Stimulated activated CD8-positive, alpha-beta memory T cell treated with anti-CD3 and anti-CD28 coated beads, Interleukin-15, amount 100 ng/mL, for 4 hours (primary cell): ENCODE measurements at places on chromosomes 2 and 18.

DNA sequence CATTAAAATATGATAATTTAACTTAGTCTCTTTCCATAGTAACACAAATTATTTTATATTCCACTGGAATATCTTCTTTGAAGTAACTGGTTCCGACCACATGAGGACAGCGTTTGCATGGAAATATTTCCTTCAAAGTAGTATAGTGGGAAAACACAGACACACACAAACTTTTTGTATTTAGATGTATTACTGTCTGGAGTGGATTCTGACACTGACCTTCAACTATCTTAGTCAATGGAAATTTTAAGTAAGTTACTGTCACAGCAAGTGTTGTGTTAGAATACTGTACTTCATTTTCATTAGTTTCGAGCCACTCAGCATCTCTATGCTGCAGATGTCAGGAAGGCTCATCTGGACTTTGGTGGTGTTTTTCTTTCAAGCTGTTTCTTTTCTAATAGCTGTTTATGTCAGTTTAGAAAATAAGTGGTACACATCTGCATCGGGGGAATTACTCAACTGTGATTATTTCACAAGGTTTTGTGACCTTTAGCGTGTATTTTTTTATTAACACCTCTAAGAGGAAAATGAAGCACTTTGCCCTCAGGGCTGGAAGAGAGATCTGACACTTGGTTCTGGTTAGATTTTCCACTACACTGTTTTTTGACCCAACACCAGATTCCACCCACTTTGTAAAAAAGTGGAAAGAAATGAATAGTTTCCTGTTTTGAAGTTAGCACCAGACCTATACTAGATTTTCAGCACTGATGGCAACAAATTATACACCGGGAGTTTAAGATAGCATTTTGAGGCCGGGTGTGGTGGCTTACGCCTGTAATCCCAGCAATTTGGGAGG is 18.9 kb upstream of the THOC1 start:
- DNase-seq = no peak

- no peak for DNase-seq
These were observed 28.8 kb upstream of the EVA1A start for GRCh38 chr2:75589391-75590105.

- no peak for DNase-seq
These were observed 76.3 kb downstream of the SOWAHC start for GRCh38 chr2:109690457-109690821.

- no peak for DNase-seq
These were observed 175.5 kb downstream of the ZNF407 start for GRCh38 chr18:74773171-74773624.

DNA sequence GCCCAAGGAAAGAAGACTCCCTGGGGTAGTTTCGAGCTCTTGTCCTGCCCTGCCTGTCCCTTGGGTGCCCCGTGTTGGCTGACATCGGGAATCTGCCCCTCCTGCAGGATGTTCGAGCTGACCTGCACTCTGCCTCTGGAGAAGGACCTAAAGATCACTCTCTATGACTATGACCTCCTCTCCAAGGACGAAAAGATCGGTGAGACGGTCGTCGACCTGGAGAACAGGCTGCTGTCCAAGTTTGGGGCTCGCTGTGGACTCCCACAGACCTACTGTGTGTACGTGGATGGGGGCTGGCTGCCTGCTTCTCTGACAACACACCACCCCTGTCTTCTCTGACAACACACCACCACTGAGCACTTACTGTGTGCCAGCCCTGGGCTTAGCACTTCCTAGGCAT is 210.8 kb downstream of the DYSF start:
- no peak for DNase-seq

GRCh38 chr2:112902816-112903215 is 8.1 kb upstream of the IL37 start:
- DNase-seq = no peak

DNA sequence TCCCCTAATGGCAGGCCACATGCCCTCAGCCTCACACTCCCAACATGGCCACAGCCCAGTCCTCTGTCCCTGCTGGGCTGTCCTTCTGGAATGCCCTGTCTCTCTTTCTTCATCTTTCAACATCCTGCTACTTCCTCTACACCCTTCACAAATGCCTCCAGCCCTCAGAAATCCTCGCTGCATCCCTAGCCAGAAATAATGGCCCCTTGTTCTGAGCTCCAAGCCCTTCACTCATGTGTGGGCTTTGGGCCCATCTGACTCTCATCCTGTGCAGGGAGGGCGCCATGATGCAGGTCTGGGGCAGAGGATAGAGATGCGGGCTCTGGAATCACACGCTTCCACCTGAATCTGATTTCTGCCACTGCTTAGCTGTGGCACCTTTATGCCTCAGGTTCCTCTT is 181.9 kb downstream of the TNS1 start:
- no peak for DNase-seq

GRCh38 chr2:148622366-148622765 is 22.2 kb upstream of the EPC2 start:
- DNase-seq = no peak

- DNase-seq = no peak
These were observed 83.5 kb upstream of the DTNA start for GRCh38 chr18:34626404-34627136.

DNA sequence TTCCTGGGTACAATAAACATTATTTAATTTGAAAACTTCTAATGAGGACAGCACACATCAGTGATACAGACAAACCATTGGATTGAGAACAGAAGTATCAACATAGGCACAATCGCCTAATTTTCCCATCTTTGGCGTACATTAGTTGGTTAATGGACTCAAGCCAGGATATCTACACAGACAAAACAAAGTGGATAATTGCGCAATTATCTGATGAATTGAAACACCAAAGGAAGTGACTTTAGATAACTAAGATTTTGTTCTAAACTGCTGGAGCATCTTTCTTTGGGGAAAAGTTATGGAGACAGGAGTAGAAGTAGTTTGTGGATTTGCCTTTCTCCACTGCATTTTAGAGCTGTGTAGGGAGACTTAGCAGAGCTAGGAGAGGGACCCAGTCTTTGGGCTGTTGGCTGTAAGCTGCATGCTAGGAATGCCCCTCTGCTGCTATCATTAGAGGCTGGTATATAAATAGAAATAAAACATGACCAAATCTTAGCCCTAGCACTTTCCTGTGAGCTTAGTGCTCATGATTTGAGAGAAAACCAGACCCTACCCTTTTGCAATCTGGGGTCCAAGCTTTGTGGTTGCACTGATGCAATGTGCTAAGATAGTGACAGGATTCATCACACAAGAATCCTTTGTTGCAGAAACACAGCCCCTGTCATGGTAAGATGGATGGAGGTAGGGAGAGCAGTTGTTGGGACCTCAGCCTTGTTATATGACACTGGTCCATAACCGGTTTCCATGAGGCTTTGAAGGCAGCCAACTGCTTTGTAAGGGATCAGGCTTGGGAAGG is 264.5 kb upstream of the PIK3C3 start:
- DNase-seq = no peak

GRCh38 chr2:65438137-65438899 is 5.9 kb upstream of the SPRED2 start:
- DNase-seq = no peak

DNA sequence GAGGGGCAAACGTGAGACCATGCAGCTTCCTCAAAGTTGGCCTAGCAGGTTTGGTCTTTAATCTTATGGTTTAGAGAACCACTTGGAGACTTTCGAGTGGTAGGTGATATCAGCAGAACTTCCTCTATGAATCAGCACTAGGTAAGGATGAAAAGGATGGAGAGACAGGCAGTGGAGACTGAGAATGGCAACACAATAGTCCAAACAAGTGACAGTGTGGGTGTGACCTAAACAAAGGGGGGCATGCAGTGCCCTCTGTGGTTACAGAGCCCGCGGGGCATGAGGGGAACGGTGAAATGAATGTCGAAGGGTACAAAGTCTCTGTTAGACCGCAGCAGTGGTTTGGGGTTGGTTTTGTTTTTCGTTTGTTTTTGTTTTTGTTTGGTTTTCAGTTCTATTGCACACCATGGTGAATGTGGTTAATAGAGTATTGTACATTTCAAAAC is 143.9 kb downstream of the L3MBTL4 start:
- DNase-seq = no peak

- DNase-seq = no peak
These were observed 170.7 kb upstream of the CRIM1 start for GRCh38 chr2:36184848-36185247.

DNA sequence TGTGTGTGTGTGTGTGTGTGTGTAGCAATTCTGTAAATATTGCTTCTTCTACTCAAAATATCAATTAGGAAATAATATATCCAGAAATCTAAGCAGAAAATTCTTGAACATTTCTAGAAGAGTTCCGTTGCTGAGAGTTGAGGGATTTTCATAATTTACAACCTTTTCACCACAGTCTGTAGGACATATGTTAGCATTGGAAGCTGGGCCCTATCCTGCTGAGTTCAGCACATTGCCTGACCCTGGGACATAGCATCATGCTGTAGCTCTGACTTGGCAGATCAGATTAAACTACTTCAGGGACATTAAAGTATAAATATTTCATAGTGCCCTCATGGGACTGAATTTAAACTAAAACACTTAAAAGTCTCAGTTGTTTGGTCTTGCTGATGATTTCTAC is 129.2 kb upstream of the KCNH7 start:
- DNase-seq = no peak

DNA sequence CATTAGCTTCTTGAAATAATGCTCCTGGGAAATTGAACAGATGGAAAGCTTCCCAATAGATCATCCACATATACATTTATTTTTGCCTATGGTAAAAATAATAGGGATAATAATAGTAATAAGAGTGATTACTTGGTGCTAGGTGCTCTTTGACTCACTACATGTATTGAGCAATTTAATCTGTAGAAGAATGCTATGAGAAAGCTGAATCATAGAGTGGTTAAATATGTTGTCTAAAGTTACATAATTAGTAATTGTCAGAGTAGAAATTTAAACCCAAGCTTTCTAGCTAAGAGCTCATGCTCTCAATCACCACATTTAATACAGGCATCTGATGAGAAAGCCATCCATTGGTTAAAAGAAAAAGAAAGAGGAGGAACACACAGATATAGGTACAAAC is 590.5 kb upstream of the SLC8A1 start:
- DNase-seq = no peak

- no peak for DNase-seq
These were observed 575 bp downstream of the TMEM150A start for GRCh38 chr2:85601771-85602475.

DNA sequence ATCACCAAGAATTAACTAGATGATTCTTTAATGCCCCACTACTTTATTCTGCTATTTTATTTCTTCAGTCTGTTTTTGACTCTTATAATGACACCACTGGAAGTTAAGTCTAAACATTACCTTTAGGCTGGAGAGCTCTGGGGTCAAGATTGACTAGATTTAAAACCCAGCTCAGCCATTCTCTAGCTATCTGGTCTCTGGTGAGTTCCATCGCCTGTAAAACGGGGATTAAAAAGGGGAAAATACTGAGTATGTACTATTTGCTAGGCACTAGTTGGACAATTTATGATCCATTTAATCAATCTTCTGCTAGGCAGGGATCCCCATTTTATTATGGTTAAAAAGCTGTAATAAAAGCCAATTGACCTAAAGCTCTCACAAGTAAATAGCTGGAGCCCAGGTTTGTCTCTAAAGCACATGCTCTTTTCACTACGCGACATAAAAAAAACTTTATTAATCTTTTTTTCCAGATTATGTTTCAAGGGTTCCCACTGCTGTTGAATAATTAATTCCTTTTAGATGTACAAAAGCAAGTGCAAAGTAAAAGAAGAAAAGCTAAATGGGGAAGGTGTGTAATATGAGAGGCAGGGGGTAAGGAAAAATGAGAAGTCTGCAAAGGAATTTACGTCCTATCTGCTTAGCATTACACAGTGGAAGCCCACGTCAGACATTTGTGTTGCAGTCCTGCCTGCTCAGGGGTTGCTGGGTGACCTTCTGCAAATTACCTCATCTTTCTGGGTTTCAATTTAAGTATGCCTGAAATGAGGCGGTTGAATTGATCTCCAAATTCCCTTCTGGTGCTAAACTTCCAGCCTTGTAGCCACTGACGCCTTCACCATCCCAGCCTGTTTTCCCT is 918 bp upstream of the NABP1 start:
- DNase-seq = peak; percentile 5

DNA sequence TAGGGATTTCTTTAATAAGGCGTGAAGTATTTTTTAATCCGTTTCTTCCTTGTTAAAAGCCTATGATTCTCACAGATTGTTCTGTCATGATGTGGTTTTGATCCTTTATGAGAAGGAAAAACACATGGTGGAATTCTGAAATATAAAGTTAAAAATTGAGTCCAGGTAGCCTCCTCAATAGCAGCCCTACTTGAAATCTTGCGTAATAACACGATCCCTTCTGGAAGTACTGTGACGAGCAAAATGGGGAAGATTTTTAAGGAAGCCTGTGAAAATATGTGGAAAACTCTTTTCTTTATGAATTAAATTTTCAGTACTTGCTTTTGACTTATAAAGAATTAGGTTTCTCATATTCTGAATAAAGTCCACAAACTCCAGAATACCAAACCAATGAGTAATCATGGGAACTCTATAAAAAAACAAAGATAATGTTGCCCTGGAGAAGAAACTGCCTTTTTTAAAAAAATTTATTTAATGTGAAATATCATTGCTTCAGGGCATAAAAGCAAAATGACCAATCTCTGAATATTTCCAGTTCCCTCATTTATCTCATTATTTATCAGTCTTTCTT is 476.4 kb upstream of the ZEB2 start:
- DNase-seq = no peak

GRCh38 chr2:64477037-64477436 is 23.1 kb downstream of the LGALSL start:
- DNase-seq = no peak

DNA sequence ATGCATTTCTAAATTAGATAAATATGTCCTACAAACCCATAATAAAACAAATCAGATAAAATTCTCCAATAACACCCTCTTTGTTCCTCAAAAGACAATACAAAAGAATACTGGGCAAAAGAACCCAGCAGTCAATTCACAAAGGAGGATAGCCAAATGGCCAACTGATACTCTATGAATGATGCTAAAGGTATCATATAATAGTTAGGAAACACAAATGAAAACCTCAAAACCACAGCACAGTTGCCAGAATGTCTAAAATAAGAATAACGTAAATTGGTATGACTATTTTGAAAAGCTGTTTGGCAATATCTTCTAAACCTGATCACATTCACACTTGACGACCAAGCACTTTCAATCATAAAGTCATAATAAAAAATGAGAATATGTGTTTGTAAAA is 315.4 kb downstream of the CDH7 start:
- no peak for DNase-seq
